ENCODE measurements at places on chromosomes 6 and 20. TPM values are rescaled to one million over a fixed set of nuclear protein-coding genes. Genes with fewer than 3 reads are reported as not detected.

- no peak for DNase-seq
These were observed 24.6 kb upstream of the ARG1 start for GRCh38 chr6:131548441-131548840.

HLA-DRB1 gene
- 39.8 TPM for total RNA-seq

PRKN gene
- total RNA-seq, result 8.4 TPM

GRCh38 chr6:34237316-34237721 is 646 bp downstream of the HMGA1 start:
- DNase-seq, result peak; percentile 47

CST2 gene
- total RNA-seq, result not detected

DNA sequence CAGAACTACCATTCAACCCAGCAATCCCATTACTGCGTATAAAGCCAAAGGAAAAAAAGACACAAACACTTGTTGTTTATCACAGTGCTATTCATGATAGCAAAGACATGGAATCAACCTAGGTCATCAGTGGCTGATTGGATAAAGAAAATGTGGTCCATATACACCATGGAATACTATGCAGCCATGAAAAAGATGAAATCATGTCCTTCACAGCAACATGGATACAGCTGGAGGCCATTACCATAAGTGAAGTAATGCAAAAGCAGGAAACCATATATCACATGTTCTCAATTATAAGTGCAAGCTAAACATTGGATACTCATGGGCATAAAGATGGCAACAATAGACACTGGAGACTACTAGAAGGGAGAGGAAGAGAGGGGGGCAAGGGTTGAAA is 299.6 kb downstream of the ADGRG6 start:
- no peak for DNase-seq

PACSIN1 gene
- 0.40 TPM for total RNA-seq

POU3F2 gene
- total RNA-seq, result not detected

MYMX gene
- total RNA-seq, result not detected

DNA sequence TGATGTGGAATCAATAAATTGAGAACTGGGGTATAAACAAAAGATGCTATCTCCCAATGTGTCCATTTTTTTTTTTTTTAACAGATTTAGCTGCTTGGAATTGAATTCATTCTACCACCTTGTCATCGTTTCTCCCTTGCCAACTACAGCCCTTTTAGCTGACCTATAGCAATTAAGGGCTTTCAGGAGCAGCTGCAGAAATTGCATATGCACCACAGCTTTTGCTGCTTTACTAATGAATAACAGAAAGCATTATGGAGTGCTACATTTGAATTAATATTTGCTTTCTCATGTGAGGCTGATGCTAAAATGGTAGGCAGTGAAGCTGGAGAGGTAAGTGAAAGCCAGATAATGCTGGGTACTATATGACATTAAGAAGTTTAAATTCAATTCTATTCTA is 5.7 kb downstream of the SESN1 start:
- no peak for DNase-seq

- DNase-seq, result no peak
These were observed 34.5 kb upstream of the ID4 start for GRCh38 chr6:19802656-19803055.

HIVEP2 gene
- 78.6 TPM for total RNA-seq

SLC2A10 gene
- total RNA-seq, result not detected

- DNase-seq, result no peak
These were observed 37.9 kb upstream of the JARID2 start for GRCh38 chr6:15207923-15208322.

DNA sequence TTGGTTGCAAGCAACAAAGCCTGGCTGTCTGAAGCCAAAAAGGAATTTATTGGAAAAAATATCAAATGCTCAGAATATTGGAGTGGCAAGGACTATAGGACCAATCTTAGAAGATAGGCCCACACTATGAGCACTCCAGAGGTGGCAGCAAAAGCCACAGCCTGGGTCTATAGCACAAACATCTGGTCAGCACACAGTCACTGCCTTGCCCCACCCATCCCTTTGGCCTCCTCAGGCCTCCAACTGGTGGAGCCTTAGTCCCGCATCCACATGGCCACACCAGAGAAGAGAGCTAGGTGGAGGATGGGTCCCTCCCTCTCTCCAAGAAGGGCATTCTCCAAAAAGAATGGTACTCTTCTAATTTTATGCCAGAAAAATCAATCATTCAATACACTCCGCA is 14.0 kb downstream of the NUDT3 start:
- no peak for DNase-seq

ADGRB3 gene
- not detected for total RNA-seq

Measured in T-helper 17 cell (primary cell).